ENCODE measurements at places on chromosomes 5 and 9.

- no peak for DNase-seq
Observed at GRCh38 chr5:126002222-126002897, 420.8 kb upstream of the GRAMD2B start.

DNA sequence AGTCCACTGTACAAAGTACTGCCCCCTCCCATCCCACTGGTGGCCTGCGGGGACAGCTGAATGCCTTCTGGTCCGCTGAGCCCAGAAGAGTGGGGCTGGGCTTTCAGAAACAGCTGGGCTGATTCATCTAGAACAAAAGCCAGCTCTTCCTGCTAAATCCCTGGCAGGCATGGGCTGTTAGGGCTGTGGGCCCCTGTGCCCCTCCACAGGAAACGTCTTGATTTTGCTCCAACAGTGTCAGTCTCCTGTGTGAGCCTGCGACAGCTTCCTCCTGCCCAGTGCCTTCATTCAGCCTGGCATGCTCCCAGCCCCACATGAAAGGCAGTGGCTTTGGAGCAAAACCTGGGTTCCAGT is 6.9 kb upstream of the GSN start:
- DNase-seq = no peak

DNA sequence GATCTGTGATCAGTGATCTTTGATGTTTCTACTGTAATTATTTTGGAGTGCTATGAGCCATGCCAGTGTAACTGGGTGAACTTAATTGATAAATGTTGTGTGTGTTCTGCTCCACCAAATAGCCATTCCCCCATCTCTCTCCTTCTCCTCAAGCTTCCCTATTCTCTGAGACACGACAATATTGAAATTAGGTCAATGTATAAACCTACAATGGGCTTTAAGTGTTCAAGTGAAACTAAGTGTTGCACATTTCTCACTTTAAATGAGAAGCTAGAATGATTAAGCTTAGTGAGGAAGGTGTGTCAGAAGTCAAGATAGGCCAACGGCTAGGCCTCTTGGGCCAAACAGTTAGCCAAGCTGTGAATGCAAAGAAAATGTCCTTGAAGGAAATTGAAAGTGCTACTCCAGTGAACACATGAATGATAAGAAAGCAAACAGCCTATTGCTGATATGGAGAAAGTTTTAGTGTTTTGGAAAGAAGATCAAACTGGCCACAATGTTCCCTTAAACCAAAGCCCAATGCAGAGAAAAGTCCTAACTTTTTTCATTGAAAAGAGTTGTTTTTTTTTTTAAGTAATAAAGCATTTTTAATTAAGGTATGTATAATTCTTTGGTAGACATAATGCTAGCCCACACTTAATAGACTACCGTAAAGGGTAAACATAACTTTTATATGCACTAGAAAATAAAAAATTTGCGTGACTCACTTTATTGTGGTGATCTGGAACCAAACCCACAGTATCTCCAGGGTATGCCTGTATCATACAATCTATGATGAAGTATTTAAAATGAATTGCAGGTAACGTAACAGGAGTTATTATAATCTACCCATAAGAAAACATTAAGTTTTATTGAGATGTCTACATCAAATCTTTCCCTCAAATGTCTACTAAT is 42.5 kb upstream of the ALDH1A1 start:
- no peak for DNase-seq

GRCh38 chr5:138762110-138762509 is 8.9 kb downstream of the CTNNA1 start:
- no peak for DNase-seq

- no peak for DNase-seq
Observed at GRCh38 chr5:142827934-142828576, 57.9 kb downstream of the ARHGAP26 start.

GRCh38 chr9:33177639-33178038 is 10.5 kb upstream of the B4GALT1 start:
- DNase-seq = no peak

- DNase-seq = no peak
Observed at GRCh38 chr9:129052592-129052991, 16.2 kb downstream of the MIGA2 start.

GRCh38 chr5:141882594-141883183 is 4.5 kb upstream of the PCDH1 start:
- DNase-seq = no peak

- DNase-seq = no peak
Observed at GRCh38 chr5:68374796-68375518, 159.4 kb downstream of the PIK3R1 start.

DNA sequence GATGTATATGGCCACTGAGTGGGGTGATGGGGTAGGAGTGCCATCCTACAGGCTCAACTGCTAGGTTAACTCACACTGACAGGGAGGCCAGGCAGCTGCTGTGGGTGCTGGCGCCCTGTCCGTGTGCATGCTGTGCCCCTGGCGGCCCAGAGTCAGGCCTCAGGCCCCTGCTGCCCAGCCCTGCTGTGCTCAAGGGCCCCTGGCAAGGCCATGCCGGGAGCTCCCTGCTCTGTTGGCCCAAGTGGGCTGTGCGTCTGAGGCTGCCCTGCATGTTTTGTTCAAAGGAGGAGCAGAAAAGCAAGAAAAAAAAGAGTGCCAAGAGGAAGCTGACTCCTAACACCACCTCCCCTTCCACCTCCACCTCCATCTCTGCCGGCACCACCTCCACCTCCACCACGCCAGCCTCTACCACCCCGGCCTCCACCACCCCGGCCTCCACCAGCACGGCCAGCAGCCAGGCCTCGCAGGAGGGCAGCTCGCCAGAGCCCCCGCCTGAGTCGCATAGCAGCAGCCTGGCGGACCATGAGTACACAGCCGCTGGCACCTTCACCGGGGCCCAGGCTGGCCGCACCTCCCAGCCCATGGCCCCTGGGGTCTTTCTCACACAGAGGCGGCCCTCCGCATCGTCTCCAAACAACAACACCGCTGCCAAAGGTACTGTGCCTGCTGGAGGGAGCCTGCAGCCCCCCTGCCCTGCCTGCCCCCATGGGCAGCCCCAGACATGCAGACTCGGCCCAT is 100.1 kb downstream of the PHF2 start:
- DNase-seq = no peak

- DNase-seq = no peak
Observed at GRCh38 chr9:16221366-16221765, 649.1 kb downstream of the BNC2 start.

DNA sequence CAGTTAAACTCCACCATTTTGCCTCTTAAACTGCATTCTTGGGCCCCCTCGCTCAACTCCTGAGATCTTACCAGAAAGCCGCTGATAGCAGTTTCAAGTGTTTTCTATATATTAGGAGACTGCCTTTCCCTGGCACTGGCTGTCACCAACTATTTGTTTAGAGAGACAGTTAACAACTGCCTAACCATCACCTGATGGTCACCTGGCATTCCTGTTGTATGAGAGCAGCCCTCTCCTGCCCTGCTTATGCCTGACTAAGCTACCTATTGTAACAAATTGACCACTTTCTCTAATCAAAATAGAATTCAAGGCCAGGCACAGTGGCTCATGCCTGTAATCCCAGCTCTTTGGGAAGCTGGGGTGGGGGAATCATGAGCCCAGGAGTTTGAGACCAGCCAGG is 28.0 kb upstream of the SIL1 start:
- no peak for DNase-seq

DNA sequence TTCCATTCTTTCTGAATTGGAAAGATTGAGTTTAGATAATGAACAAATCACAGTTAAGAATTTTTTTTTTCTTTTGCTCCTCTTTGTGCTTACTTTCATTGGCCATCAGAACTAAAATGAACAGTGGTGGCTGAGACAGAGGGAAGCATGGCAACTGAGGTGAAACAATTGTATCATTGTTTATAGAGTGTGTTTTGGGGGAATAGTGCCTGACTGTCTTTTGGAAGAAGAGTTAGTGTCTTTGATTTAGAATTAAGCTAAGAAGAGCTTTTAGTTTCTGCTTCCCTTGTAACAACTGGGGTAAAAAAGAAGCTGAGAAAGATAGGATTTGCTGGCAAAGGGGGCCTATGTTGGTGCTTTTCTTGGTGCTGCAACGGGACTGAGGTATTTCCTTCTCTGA is 24.0 kb downstream of the HSD17B4 start:
- DNase-seq = no peak

DNA sequence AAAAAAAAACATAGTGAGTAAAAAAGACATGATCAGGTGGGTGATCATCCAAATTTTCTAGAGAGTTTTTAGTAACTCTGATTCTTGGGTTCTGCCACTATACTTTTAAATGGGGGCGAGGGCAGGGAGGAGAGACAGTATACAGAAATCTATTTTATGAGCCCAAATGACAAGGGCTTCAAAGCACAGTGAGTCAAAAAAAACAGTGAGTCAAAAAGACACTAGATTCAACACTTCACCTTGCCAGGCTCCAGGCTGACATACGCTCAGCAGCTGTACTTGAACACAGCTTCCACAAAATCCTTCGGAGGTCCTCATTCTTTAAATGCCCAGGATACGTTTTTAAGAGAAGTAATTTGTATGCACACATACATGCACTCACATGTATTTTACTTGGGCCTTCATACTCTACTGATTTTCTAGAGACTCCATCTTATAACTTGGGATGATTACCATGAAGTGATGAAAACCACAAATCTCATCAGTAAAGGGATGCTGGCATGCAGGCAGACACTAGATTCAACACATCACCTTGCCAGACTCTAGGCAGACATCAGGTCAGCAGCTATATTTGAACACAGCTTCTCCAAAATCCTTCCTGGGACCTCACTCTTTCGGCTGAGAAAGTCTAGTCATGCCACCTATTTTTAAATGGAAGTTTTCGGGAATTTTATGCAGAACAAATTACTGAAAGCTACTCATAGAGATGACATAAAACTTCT is 28.8 kb downstream of the NR3C1 start:
- DNase-seq = no peak

GRCh38 chr5:172133359-172134029 is 54.5 kb downstream of the STK10 start:
- peak; percentile 39 for DNase-seq

DNA sequence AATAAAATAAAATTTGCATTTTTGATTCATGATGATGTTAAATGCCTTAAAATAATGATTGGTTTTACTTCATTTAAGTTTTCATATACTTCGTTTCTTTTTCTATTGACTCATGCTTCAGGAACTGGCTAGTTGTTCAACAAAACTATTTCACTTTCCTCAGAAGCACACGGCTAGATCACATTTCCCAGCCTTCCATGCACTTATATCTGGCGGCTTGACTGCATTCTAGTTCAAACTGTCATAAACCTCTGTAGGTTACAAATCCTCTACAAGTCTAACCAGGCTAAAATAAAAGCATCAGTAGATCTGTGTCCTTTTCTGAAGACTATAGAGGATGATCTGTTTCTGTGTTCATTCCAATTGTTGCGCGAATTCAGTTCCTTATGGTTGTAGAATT is 46.3 kb upstream of the CNTLN start:
- DNase-seq = no peak

- DNase-seq = no peak
Observed at GRCh38 chr5:9387879-9388278, 158.0 kb downstream of the SEMA5A start.

- no peak for DNase-seq
Observed at GRCh38 chr5:88142886-88143692, 125.6 kb downstream of the TMEM161B start.

- DNase-seq = no peak
Observed at GRCh38 chr5:14741131-14741530, 76.6 kb downstream of the OTULIN start.

GRCh38 chr5:21654-22233 is 70.2 kb upstream of the PLEKHG4B start:
- no peak for DNase-seq

DNA sequence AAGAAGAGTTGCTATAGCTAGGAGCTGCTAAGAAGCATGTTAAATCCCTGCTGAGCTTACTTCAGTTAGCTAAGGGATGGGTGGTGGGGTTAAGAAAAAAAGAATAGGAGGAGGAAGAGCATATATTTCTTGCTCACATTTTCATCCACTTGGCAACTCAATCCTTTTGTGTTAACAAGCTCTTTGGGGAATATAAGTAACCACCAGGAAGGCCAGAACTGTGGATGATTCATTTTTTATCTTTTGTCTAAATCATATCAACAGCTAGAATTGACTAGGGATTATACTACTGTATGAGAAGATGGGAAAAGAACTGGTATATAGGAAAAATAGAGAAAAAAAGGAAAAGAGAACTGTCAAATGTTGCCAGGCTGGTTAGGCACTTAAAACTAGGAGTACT is 555.3 kb upstream of the ARRDC3 start:
- no peak for DNase-seq

GRCh38 chr5:158155811-158156505 is 297.0 kb upstream of the CLINT1 start:
- no peak for DNase-seq

DNA sequence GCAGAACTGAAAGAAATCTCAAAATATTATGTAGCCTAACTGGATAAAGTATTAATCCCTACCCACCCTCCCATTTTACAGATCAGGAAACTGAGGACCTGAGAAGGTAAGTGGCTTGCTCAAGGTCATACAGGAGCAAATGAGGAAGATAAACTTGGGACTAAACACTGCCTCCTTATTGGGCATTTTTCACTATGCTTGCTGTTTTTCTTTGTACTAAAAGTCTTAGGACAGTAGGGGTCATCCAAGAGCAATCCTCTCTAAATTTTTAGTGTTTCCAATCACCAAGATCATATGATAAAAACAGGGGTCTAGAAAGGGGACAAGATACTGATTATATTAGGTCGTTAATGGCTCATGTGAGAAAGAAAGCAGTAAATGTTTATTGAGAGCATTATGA is 80.8 kb downstream of the RORB start:
- DNase-seq = no peak

- DNase-seq = no peak
Observed at GRCh38 chr9:134690946-134691694, 49.5 kb downstream of the COL5A1 start.

GRCh38 chr9:92094655-92095054 is 20.6 kb downstream of the SPTLC1 start:
- DNase-seq = no peak

- no peak for DNase-seq
Observed at GRCh38 chr5:2242539-2242938, 359.8 kb upstream of the IRX4 start.

DNA sequence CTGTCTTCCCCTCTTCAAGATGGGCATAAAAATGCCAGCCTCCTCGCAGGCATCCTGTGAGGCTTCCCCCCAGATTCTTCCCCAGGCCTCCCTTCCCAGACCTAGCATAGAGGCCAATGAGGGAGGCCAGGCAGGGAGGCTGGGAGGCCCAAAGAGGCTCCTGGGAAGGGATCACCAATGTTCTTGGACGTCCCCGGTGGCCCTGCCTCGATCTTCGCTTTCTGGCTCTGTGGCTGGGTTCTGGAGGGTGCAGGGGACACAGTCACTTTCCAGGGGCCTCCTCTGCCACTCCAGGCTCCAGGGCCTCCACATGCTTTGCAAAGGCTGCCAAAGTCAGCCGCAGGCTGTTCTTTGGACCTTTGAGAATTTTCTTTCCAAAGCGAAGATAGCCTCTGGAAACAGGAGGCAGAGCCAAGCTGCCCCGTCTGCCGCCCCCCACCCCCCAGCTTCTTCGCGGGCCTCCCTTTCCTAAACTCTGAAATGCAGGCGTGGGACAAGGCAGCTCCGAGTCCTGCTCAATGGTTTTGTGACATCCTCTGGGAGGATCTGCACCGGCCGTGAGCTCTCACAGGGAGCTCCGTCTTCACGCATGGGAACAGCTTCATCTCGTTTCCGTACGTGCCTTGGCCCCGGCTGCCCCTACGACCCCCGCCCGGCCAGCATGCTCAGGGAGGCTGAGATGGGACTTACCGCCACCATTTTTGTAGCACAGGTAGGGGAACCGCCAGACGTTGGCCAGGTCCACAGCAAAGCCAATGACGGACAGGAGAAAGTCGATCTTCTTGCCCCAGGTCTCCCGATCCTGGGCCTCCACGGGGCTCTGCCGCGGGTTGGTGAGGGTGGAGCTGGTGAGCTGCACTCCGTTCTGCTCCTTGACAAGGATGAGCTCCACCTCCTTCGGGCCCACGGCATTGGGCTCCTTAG is 2.8 kb downstream of the SLC6A3 start:
- no peak for DNase-seq

Measured in NK-92 treated with Interleukin-12 subunit alpha and Interleukin-12 subunit beta, amount 100 ng/mL, for 24 hours (cell line).